Airway epithelial cell (primary cell): ENCODE measurements at places on chromosomes 2 and 18. TPM values are rescaled to one million over a fixed set of nuclear protein-coding genes. Genes with fewer than 3 reads are reported as not detected.

The RPL37A gene
- total RNA-seq, result 1,851 and 2,193 TPM in 2 replicates

The SPP2 gene
- not detected in 2 replicates for total RNA-seq

The FNDC4 gene
- total RNA-seq, result 9.7 and 12.5 TPM in 2 replicates

The ELOA2 gene
- not detected in 2 replicates for total RNA-seq

The ALLC gene
- not detected in 2 replicates for total RNA-seq

The RRM2 gene
- total RNA-seq, result 97.3 and 152 TPM in 2 replicates

The CCDC74A gene
- 9.3 and 12.1 TPM in 2 replicates for total RNA-seq

The TMEM178A gene
- 0.21 and 0.56 TPM in 2 replicates for total RNA-seq

The TMBIM1 gene
- 333 and 422 TPM in 2 replicates for total RNA-seq

The DOK6 gene
- total RNA-seq, result not detected in 2 replicates

The GKN2 gene
- total RNA-seq, result not detected in 2 replicates

The HK2 gene
- total RNA-seq, result 34.5 and 40.1 TPM in 2 replicates

The KCNS3 gene
- total RNA-seq, result 13.7 and 16.9 TPM in 2 replicates

The ANKRD30B gene
- not detected in 2 replicates for total RNA-seq

The DPP10 gene
- not detected in 2 replicates for total RNA-seq

The CFAP210 gene
- total RNA-seq, result 0.35 TPM in 1 of 2 replicates, not detected in the other

The CYP26B1 gene
- total RNA-seq, result 2.1 and 3.7 TPM in 2 replicates

The CFC1 gene
- not detected in 2 replicates for total RNA-seq

The EVX2 gene
- total RNA-seq, result not detected in 2 replicates
